ENCODE measurements at places on chromosomes 7 and 10.

GRCh38 chr7:151600331-151600730 is 80.6 kb upstream of the RHEB start:
- no peak for DNase-seq

- no peak for DNase-seq
Observed at GRCh38 chr7:20441991-20442441, 111.3 kb downstream of the ITGB8 start.

DNA sequence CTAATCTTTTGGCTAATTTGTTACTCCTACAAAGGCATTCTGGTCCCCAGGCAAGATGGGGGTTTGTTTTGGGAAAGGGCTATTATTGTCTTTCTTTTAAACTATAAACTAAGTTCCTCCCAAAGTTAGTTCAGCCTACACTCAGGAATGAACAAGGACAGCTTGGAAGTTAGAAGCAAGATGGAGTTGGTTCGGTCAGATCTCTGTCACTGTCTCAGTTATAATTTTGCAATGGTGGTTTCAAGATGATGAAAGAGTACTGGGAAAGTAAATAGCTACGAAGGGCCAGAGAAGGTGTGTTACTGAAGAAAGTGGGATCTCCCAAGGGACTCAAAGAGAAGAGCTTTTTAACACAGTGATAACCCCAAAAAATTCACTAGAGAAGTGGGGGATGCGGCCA is 10.3 kb upstream of the MYO1G start:
- no peak for DNase-seq

- no peak for DNase-seq
Observed at GRCh38 chr10:127855976-127856375, 36.8 kb downstream of the CLRN3 start.

- DNase-seq: no peak
Observed at GRCh38 chr10:97020452-97021400, 165.0 kb downstream of the SLIT1 start.

- DNase-seq: no peak
Observed at GRCh38 chr10:70125918-70126552, 6.6 kb downstream of the AIFM2 start.

GRCh38 chr7:38168890-38169570 is 9.0 kb upstream of the STARD3NL start:
- no peak for DNase-seq

DNA sequence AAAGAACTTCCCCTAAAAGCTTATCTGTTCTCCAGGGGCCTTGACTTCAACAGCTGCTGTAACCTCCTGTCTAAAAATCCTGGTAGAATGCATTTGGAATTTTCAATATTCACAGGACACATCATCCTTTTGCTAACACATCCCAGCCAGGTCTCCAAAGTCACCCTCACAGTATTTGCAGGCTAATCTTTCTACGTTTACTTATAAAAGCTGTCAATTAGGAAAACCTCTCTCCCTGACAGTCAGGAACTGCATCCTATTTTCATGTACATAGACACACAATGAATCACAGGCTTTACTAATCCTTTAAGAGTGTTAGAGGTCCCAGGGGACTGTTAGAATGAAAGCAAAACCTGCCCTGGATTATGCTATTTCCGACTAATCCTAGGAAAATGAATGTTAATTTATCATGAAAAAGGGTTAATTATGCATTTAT is 102.2 kb downstream of the GFRA1 start:
- DNase-seq: no peak

DNA sequence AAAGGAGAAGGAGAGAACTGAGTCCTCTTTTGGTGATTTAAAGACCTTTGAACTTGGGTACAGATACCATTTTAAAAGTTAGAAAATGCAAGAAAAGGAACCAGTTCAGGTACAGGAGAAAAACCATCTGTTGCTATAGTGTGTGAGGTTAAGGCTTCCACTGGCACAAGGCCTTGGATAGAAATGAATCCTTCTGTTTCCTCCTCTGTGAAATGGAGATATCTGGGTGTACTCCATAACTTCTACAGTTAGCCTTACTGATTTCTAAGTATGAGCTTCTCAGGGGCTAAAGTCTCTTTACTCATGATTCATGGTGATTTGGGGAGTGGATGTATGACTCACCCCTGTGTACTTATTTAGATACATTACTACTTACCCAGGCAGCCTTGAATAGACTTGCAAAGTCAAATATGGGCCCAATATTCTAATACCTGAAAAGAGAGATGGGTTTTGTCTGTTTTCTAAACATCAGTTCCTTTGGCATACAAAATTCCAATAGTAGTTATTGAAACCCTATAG is 117.2 kb upstream of the ADO start:
- no peak for DNase-seq

DNA sequence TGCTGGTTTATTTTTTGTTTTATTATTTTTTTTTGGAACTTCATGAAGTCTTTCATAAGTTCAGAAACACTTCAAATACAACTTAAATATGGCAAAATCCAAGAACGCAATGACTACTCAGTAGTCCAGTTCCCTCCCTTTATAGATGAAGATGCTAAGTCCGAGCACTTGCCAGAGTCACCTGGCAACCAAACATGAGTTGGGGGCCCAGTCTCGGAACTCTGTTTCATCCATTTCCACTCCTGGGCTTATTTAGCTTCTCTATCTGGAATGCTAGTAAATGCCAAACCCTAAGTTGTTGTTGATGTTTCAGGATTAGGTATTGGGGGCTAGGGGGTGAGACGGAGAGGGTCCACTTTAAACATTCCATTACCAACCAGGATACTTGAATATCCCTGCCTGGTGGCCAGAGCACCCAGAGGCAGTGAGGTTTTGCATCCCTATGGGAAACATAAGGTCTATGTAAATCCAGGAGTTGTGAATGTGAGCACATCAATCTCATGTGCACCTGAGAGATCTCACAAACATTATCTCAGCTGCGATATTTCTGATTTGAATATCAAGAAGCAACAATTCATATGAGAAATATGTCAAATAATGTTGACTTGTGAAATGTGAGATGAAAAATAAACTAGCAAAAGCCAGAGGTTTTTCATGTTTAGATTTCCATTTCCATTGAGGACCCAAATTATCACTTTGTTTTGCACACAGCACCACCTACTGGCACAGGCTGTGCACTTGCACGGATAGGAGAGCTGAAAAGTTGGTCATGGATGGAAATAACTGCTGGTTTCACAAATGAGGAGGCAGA is 129.3 kb downstream of the PKD1L1 start:
- DNase-seq: peak; percentile 29
